Activated naive CD8-positive, alpha-beta T cell treated with anti-CD3 and anti-CD28 coated beads, Interleukin-2, amount 10 ng/mL, durations not matched to agents 7 days and 5 days (primary cell): ENCODE measurements at places on chromosomes 2 and 18.

GRCh38 chr2:236849508-236849907 is 236.2 kb upstream of the COPS8 start:
- H3K27me3 ChIP-seq = peaks cover 2% of the 10 kb centered on the region
- no peak overlapping the region for H3K27ac ChIP-seq
- no peak overlapping the region for H3K4me3 ChIP-seq
- no peaks in the 10 kb centered on the region for H3K4me1 ChIP-seq

- H3K27ac ChIP-seq = no peak overlapping the region
- DNase-seq = no peak
- no peak overlapping the region for H3K4me3 ChIP-seq
- no peaks in the 10 kb centered on the region for H3K36me3 ChIP-seq
Observed at GRCh38 chr2:14828223-14828622, 195.7 kb downstream of the LRATD1 start.

DNA sequence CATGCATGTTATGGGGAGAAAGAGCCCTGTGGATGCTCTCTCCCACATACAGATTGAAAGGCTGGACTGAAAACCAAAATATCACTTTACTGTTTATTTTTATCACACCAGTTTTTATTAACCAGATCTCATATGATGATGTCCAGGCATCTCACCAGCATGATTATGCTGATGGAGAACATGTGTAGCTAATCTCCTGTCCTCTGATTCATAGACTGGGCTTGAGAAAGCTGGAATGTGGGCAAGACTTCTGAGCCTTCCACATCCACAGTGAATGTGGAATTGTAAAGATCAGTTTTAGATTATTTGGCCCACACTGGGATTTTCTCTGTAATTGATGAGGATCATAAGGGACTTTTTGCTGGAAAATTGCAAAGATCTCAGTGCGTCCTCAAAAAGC is 137.9 kb downstream of the ICOS start:
- no peaks in the 10 kb centered on the region for H3K4me1 ChIP-seq
- no peak for DNase-seq
- H3K27me3 ChIP-seq = peaks cover 2% of the 10 kb centered on the region
- no peaks in the 10 kb centered on the region for H3K36me3 ChIP-seq
- no peak overlapping the region for H3K27ac ChIP-seq
- H3K4me3 ChIP-seq = no peak overlapping the region

DNA sequence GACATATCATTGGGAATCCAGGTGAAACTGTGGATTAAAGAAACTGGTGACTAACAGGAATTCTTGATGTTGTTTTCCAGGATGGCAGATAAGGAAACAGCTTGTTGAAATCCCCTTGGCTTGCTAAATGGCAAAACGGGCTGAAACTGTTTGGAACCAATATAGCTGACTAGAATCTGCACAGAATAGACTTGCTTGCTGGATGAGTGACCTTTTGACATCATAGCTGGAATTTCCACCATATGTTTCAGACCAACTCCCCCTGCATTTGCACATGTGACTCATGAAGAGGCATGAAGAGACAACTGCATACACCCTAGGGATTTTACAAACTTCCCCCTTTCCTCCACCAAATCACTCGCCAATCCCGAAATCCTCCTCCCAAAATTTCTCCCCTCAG is 87.7 kb upstream of the LYPD1 start:
- DNase-seq = no peak
- H3K27ac ChIP-seq = no peak overlapping the region
- H3K36me3 ChIP-seq = no peaks in the 10 kb centered on the region

- H3K27ac ChIP-seq = no peak overlapping the region
- no peak overlapping the region for H3K4me3 ChIP-seq
- no peaks in the 10 kb centered on the region for H3K36me3 ChIP-seq
Observed at GRCh38 chr2:130875935-130876334, 39.2 kb downstream of the ARHGEF4 start.
